Lung (tissue), 17 donors: ENCODE measurements at places on chromosomes 11 and 22. TPM values are rescaled to one million over a fixed set of nuclear protein-coding genes. Genes with fewer than 3 reads are reported as not detected.
A peak's percentile ranks its signal among the peaks of the same experiment; 100 is the strongest.

ZP1 gene
- total RNA-seq = not detected

CBLIF gene
- total RNA-seq = not detected

HPX gene
- total RNA-seq = 3.5 TPM

CCDC116 gene
- 0.74 TPM for total RNA-seq

PGA5 gene
- not detected for total RNA-seq

MS4A13 gene
- not detected for total RNA-seq

OR52E8 gene
- 0.18 TPM for total RNA-seq

- H3K27ac ChIP-seq = no peak overlapping the region
- no peak for DNase-seq
Observed at GRCh38 chr22:50175921-50176849, 5.7 kb downstream of the PANX2 start.

GRCh38 chr11:85745626-85746025, 59.6 kb upstream of the CCDC89 start:
- H3K4me3 ChIP-seq = no peak overlapping the region
- H3K27me3 ChIP-seq = no peaks in the 10 kb centered on the region
- no peak for DNase-seq

DNA sequence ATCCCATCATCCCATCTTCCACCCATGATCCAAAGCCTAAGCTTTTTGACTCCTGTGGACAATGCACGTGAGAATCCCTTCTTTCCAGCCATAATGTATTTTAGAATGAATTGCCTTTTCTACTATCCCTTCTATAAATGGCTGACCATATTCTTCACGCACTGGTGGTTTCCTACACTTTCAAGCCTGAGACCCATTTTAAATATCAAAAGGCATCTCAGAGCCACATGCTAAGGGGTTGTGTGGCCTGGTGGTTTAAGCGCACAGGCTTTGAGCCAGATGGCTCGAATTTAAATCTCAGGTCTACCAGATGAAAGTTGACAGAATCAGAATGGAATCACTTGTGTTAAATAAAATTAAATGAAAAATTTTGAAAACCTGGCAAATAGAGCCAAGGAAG, 54.5 kb downstream of the C11orf91 start:
- H3K4me3 ChIP-seq = no peak overlapping the region
- H3K27ac ChIP-seq = no peak overlapping the region
- no peak for DNase-seq
- H3K36me3 ChIP-seq = no peaks in the 10 kb centered on the region

GRCh38 chr11:132948252-132948651, 584.0 kb downstream of the OPCML start:
- DNase-seq = no peak
- H3K27me3 ChIP-seq = peaks cover 10% of the 10 kb centered on the region
- no peaks in the 10 kb centered on the region for H3K36me3 ChIP-seq
- H3K4me1 ChIP-seq = peaks cover 2% of the 10 kb centered on the region
- H3K4me3 ChIP-seq = no peak overlapping the region

GRCh38 chr11:14566331-14567063, 46.3 kb upstream of the PSMA1 start:
- no peak overlapping the region for H3K4me3 ChIP-seq
- no peak for DNase-seq
- no peaks in the 10 kb centered on the region for H3K4me1 ChIP-seq
- no peaks in the 10 kb centered on the region for H3K36me3 ChIP-seq

DNA sequence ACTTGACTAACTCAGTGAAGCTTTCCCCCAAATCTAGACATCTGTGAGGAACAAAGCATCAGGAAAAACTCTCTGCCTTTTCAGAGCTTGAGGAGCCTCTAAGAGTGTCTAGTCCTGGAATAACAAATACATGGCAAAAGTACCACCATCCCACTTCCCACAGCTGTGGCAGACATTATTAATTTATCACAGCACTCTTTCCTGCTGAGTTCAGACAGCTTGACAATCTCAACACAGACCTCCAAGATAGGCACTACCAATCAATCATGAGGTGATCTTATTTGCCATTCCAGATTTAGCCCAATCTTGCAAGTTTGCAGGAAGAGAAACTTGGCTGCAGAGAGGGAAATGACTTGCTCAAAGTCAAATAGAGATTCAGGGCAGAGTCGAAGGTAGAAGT, 202.8 kb downstream of the MN1 start:
- no peak overlapping the region for H3K27ac ChIP-seq
- H3K36me3 ChIP-seq = no peaks in the 10 kb centered on the region
- no peak for DNase-seq
- no peaks in the 10 kb centered on the region for H3K4me1 ChIP-seq

DNA sequence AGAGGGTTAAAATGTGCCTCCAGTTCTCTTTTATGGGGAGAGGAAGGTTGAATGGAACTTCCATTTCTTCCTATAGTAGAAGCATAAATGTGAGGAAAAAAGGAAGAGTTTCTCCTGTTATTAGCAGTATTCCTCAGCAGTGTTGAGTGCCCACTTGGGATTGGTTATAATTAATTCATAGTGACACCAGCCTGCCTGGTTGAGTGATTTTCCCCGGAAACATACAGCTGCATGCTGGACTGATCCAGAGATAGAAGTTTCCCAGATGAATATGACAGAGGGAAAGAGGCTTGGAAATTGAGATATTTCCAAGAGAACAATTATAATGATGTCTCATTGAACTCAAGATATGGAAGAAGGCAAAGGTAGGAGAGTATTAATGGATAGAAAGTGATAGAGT, 28.3 kb downstream of the RAB39A start:
- no peak for DNase-seq
- no peaks in the 10 kb centered on the region for H3K27me3 ChIP-seq

- H3K4me1 ChIP-seq = peaks cover 11% of the 10 kb centered on the region
- H3K27ac ChIP-seq = peak overlapping the region; percentile 95
- no peaks in the 10 kb centered on the region for H3K36me3 ChIP-seq
- H3K4me3 ChIP-seq = peak overlapping the region; percentile 73
- peak; percentile 33 for DNase-seq
Observed at GRCh38 chr11:66479394-66480116, 679 bp upstream of the DPP3 start.

DNA sequence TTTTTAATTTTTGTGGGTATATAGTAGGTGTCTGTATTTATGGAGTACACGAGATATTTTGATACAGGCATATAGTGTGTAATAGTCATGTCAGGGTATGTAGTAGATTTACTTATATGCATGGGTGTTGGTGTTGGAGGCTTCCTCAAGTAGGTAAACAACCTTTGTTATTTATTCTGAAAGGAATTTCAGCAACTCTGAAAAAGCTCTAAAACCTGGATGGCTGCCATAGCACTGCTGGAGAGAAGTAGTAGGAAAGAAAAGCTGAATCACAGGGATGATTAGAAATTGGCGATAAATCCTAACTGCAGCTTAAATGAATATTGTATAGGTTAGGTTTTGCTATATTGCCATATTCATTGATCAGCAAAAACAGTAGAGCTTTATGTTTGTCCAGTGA, 44.4 kb upstream of the ST14 start:
- no peak for DNase-seq
- H3K4me1 ChIP-seq = peaks cover 8% of the 10 kb centered on the region
- H3K27me3 ChIP-seq = no peaks in the 10 kb centered on the region
- no peak overlapping the region for H3K4me3 ChIP-seq

- H3K4me3 ChIP-seq = peak within 1 kb of the TSS; percentile 30
- peak; percentile 57 for DNase-seq
- no peaks in the 10 kb centered on the region for H3K27me3 ChIP-seq
Observed at GRCh38 chr11:8080674-8081590, at the start of gene TUB. Gene TUB, plus strand, starts transcription at chr11:8081211. Its CDS starts 300 bp downstream, at chr11:8081511.

- no peak overlapping the region for H3K4me3 ChIP-seq
- no peaks in the 10 kb centered on the region for H3K36me3 ChIP-seq
- H3K27ac ChIP-seq = no peak overlapping the region
- DNase-seq = no peak
- no peaks in the 10 kb centered on the region for H3K27me3 ChIP-seq
Observed at GRCh38 chr11:67698247-67698646, 23.8 kb upstream of the ALDH3B2 start.

DNA sequence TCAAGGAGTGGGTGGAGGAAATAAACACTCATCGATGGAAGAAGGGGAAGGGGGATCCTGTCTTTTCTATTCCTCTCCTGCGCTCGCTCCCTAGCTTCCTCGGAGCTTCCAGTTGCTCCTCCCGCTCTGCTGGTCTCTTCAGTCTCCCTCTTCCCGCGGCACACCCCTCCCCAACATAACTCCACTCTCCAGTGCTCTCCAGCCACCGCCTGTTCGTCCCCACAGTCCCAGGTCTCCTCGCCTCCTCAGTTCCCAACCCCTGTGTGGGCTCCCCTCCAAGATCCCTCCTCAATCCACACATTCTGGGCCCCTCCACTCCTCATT, 438 bp downstream of the ZW10 start:
- peaks cover 4% of the 10 kb centered on the region for H3K4me1 ChIP-seq
- peaks cover 7% of the 10 kb centered on the region for H3K36me3 ChIP-seq
- no peaks in the 10 kb centered on the region for H3K27me3 ChIP-seq

DNA sequence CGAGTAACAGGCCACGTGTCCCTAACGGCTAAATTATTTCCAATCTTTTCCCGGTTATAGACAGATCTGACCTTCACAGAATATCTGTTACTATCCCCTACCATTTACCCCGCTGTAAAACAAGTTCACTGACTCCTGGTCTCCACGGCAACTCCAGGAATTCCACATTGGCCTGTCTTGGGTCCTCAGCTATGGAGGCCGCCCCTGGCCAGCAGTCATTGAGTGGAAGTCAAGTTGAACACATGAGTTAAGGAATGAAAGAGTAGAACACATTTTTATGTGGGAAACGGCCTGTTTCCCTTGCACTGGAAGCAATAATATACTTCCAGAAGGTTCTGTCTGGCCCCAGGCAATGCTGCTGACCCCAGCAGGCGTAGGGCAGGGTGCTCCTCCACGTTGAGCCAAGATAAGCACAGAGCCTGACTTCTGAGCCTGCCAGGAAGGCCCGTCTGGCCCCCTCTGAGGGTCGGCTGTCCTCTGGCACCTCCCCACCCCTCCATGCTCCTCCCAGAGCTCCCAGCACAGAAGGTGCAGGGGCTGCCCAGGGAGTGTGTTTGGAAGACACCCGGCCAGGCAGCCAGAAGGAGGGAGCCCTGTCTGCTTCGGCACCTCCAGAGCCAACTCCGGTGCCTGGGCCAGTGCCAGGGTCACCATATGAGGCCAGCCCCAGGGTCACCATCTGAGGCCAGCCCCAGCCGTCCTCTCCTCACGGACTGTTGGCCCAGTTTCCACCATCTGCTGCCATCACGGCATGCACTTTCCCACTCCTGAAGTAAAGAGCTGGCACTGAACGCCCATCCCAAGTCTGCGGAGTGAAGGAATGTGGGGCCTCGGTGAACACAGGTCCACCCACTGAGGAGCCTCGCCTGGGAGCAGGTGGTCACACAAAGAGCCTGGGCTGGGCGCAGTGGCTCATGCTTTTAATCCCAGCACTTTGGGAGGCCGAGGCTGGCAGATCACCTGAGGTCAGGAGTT, 813.2 kb downstream of the BRD1 start:
- no peak for DNase-seq
- H3K27me3 ChIP-seq = no peaks in the 10 kb centered on the region
- no peak overlapping the region for H3K27ac ChIP-seq
- no peak overlapping the region for H3K4me3 ChIP-seq

DNA sequence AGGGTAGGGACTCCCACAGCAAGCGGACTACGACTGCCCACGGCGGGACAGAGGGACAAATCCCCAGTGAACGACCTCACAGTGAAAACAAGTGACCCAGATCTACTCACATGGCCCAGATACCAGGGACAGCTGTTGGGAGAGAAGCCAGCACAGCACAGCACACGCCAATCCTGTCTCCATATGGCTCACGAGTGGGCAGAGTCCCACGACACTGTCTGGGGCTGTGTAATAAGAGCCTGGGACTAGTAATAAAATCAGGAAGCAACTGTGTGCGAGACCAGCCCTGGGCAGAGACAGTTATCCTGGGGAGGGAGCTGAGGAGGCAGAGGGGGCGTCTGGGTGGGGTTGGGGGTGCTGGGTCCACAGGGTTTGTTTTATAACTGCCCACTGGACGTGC, 385.0 kb downstream of the CTTN start:
- H3K27ac ChIP-seq = no peak overlapping the region
- DNase-seq = no peak
- no peak overlapping the region for H3K4me3 ChIP-seq
- H3K36me3 ChIP-seq = no peaks in the 10 kb centered on the region
- H3K4me1 ChIP-seq = no peaks in the 10 kb centered on the region
- no peaks in the 10 kb centered on the region for H3K27me3 ChIP-seq

GRCh38 chr11:124928942-124929665, 6.7 kb downstream of the HEPACAM start:
- H3K4me1 ChIP-seq = no peaks in the 10 kb centered on the region
- H3K27ac ChIP-seq = no peak overlapping the region
- DNase-seq = peak; percentile 62
- no peak overlapping the region for H3K4me3 ChIP-seq

DNA sequence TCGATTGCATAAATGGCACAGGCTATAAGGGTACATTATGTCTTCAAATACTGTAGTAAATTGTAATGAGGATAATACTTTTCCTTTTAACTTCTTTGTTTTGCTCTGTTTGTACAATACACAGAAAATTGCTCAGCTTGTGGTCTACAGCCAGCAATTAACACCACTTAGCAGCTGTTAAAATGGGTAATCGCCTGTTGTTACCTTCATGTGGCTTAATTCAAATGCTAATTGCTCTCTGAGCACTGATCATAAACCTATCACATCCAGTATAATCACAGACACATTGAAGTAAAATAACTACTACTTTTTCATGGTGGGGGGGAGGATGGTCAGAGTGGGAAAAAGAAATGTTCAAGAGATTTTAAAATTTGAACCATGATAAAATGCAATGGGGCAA, 1164.1 kb upstream of the CNTN5 start:
- no peak for DNase-seq
- no peaks in the 10 kb centered on the region for H3K4me1 ChIP-seq
- no peak overlapping the region for H3K27ac ChIP-seq

DNA sequence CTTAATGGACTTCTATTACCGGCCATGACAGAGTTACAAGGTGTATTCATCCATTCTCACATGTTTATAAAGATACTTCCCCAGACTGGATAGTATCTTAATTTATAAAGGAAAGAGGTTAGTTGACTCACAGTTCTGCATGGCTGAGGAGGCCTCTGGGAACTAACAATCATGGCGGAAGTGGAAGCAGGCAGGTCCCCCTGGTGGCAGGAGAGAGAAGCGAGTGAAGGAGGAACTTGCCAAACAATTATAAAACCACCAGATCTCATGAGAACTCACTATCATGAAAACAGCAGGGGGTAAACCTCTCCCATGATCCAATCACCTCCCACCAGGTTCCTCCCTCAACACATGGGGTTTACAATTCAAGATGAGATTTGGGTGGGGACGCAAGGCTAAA, 170.0 kb upstream of the PDGFD start:
- DNase-seq = no peak
- no peak overlapping the region for H3K27ac ChIP-seq
- H3K27me3 ChIP-seq = no peaks in the 10 kb centered on the region
- H3K36me3 ChIP-seq = no peaks in the 10 kb centered on the region
